ENCODE measurements at places on chromosomes 5 and 9. TPM values are rescaled to one million over a fixed set of nuclear protein-coding genes. Genes with fewer than 3 reads are reported as not detected.

TTC23L gene
- 0.18 TPM for polyA plus RNA-seq

SLIT3 gene
- polyA plus RNA-seq: 47.9 TPM

PDGFRB gene
- 173 TPM for polyA plus RNA-seq

AK8 gene
- 0.31 TPM for polyA plus RNA-seq

SLC6A18 gene
- not detected for polyA plus RNA-seq

ACOT12 gene
- not detected for polyA plus RNA-seq

TMEM38B gene
- polyA plus RNA-seq: 66.9 TPM

EPB41L4B gene
- 12.0 TPM for polyA plus RNA-seq

PTGES gene
- polyA plus RNA-seq: 8.3 TPM

VLDLR gene
- polyA plus RNA-seq: 23.4 TPM

NEUROG1 gene
- not detected for polyA plus RNA-seq

PLAC8L1 gene
- polyA plus RNA-seq: 0.48 TPM

TMCO6 gene
- 12.4 TPM for polyA plus RNA-seq

Data from muscle of back (tissue), 13 donors.